ENCODE measurements at places on chromosomes 2 and 18.

DNA sequence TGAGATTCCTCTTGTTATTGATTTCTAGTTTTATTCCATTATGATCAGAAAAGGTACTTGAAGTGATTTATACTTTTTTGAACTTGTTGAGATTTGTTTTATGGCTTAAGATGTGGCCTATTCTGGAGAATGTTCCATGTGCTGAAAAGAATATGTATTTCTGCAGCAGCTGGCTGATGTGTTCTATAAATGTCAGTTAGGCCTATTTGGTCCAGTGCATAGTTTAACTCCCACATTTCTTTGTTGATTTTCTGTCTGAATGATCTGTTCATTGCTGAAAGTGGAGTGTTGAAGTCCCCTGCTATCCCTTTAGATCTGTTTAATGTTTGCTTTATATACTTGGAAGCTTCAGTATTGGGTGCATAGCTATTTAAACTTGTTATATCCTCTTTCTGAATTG is 7.1 kb upstream of the OR6B2 start:
- DNase-seq, result no peak

DNA sequence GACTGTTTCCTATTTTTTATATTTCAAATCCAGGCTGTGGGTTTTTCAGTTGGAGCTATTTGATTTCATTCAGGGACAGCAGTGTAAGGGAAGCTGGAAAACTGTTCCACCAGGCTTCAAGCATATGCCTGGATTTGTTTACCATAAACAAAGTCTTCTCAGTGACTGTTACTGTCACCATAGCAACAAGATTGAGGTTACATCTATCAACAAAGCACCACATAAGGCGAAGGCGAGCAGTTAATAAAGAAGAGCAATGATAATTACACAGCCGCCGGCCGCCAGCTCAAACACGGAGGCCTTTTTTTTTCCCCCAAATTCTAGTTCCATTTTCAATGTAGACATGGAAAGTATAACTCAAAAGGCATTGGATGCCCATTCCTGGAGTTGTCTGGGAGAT is 553.7 kb upstream of the SYT4 start:
- peak; percentile 11 for DNase-seq

DNA sequence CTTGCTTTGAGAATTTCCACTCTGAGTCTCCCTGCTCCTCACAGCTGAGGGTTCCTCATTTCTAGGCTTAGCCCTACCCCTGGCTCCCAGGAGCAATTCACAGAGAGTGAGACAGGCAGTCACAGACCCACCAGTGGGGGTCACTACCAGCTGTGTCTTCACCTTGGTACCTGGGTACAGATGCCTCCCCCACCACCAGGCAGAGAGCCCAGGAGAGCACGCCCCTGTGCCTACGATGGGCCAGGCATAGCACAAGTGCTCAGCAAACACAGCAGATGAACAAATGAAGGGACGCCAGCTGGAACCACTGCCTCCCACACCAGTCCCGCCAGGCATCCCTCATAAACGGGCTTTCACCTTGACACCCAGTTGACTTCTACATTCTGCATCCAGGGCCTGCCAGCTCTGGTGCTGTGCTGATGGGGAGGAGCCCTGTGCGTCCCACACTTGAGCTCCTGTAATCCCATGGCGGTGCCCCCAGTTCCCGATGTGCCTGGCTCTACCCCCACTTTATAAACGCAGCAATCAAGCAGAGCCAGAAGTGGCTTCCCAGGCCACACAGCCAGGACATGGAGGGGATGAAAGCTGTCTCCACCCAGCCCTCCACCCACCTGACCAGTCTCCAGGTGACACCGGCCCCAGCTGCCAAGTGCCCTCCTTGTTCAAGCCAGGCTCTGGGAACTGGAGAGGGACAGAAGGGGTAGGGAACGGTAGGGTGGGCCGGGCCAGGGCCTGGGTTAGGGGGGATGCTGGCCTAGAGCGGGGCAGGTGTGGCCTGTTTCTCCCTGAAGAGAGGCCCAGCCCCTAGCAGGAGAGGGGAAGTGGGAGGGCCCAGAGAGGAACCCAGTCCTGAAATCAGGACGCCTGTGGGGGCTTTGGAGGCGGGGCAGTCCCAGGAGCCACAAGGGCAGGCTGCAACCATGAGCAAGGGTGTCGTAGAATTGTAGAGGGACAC is 42.5 kb downstream of the SCTR start:
- DNase-seq, result no peak

- DNase-seq, result no peak
These were observed 684 bp upstream of the ZCCHC2 start for GRCh38 chr18:62522178-62522503.

- DNase-seq, result no peak
These were observed 118.3 kb upstream of the FAM136A start for GRCh38 chr2:70420143-70420542.

GRCh38 chr2:217599906-217600305 is 402.9 kb downstream of the TNS1 start:
- DNase-seq, result no peak

DNA sequence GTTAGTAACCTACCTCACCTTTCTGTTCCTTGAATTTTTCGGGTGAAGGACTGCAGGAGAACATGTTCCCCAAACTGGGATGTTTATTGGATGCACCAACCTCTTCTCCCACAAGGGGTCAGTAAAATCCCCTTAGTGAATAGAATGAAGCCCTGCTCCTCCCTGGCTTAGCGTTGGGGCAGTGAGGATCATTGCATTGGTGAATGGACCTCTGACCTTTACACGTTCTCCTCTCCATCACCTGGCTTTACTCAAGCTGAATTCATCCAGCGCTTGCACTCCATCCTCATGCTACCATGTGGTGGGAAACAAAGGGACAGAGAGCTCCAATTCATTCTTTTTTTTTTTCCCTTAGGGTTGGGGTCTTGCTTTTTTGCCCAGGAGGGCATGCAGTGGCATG is 157.2 kb downstream of the MIB1 start:
- peak; percentile 62 for DNase-seq

DNA sequence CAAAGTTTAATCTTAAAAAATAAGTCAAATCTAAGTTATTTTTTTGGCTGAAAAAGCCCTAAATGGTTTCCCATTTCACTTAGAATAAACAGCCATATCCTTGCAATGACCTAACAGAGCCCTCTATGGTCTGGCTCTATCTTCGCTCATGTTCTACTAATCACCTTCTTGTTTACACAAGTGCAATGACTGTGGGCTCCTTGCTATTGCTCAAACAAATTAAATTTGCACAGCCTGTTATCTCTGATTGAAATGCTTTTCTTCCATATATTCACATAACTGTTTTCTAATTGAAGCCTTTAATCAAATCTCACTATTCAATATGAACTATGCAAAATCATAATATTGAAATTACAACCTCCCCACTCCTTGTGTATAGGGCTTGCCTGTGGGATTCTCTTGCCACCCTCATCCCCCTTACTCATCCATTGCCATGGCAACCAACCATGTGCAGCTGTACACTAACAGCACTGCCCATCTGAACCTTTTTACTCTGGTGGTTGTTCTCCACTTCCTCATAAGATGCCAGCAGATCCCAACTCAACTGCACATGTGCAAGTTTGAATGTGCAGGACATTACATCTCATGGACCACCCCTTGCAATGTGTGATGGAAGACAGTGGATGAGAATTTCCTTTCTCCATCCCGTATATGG is 1083.2 kb downstream of the SOCS6 start:
- DNase-seq, result no peak

GRCh38 chr18:13804305-13804704 is 19.6 kb upstream of the MC5R start:
- no peak for DNase-seq

DNA sequence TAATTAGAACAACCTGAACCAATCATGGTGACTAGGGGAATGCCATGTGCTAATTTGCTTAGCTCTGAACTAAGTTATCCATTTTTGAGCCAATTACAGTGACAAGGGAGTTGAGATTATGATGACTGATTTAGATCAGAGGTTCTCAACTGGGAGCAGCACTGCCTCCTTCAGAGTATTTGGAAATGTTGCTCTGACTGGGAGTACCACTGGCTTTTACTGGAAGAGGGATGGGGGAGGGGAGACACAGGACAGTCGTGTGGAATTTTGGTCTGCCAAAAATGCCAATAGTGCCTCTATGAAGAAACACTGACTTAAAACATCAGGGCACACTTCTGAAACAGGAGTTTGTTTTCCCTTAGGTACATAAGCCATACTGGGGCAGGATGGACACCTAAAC is 48.1 kb upstream of the VPS54 start:
- DNase-seq, result peak; percentile 22

DNA sequence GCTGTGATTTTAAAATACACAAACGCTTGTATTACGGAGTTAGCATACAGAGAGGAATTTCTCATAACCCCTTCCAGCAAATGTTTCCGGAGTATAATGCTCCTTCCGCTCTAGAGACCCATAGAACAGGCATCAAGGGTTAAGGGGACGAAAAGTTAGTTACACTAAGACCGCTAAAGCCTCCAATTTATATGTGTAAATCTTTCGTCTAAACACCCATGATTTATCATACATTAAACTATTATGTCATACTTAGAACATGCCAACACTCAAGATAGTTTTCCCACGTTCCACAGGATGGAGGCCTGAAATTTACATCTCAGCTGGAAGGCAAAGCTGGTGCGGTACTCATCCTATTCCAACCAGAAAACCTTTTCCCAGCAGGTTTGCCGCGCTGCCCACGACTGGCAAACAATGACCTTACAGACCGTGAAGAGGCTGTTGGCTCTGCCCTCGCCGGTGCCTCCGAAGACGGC is 650 bp downstream of the ORMDL1 start:
- peak; percentile 56 for DNase-seq

DNA sequence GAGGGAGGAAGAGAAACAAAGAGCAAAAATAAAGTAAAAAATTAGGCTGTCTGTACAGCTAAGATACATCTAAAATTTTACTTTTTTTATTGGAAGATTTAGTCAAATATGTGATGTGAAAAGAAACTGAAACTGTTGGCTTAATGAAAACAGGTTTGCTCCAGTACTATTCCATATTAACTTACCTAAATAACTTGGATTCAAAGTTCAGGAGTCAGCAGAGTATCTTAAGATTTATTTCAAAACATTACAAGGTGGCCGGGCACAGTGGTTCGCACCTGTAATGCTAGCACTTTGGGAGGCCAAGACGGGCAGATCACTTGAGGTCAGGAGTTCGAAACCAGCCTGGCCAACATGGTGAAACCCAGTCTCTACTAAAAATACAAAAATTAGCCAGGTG is 197.9 kb downstream of the PDE11A start:
- no peak for DNase-seq

DNA sequence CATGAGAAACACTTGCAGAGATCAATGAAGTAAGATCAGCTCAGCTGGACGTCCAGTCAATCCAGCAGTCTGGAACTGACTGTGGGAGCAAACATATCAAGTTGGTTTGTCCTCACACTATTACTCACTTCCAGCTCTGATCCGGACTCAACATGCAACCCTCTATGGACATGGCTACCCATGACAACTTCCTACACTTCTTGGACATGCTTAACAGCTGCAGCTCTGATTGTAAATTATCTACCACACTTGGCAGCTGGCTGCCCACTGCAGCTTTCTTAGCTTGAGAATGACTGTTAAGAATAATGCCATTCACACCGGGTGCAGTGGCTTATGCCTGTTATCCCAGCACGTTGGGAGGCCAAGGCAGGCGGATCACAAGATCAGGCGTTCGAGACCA is 429.8 kb downstream of the EPHA4 start:
- no peak for DNase-seq

DNA sequence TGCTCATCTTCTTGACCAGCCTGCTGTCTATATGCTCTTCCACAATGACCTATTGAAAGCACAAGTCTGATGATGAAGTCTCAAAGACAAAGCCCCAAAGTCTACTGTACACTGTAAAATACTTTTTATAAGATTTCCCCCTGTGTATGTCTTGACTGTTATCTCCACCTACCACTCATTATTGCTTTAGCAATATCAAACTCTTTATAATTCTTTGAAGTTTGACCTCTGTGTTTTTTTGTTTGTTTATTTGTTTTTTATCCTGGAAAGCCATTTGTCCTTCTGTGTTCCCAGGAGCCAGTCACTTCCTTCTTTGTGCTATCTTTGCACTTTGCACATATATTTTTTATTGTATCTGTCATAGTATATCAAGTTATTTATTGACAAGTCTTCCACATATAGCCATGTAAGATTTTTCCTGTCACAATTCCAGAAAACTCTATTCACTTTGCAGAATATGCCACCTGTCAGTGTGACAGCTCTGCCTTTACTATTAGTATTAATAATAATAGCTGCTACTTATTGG is 66.3 kb downstream of the RND3 start:
- no peak for DNase-seq

GRCh38 chr2:16619576-16620245 is 45.9 kb downstream of the CYRIA start:
- DNase-seq, result no peak

GRCh38 chr2:238241970-238242369 is 2.1 kb upstream of the HES6 start:
- DNase-seq, result no peak

DNA sequence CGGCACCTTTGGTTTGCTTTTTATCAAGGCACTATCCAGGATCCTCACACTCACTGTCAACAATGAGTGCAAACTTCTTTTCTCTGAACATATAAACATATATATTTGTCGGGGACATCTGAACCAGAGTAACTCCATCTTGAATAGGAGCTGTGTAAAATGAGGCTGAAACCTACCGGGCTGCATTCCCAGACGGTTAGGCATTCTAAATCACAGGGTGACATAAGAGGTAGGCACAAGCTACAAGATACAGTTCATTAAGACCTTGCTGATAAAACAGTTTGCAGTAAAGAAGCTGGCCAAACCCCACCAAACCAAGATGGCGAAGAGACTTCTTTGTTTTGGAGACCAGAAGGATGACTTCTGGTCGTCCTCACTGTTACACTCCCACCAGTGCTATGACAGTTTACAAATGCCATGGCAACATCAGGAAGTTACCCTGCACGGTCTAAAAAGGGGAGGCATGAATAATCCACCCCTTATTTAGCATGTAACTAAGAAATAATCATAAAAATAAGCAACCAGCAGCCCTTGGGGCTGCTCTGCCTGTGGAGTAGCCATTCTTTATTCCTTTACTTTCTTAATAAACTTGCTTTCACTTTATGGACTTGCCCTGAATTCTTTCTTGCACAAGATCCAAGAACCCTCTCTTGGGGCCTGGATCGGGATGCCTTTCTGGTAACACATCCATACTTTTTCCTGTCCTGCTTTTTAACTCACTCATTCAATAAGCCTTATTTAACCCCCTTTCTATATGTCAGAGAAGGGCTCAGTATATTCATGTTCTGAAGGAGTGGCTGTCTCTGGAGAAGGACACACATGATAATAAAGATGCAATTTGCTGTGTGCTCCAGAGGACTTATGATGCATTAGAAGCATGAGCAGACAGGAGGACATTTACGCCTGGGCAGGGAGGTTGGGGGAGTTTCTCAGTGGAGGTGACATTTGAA is 65.4 kb downstream of the TACR1 start:
- peak; percentile 48 for DNase-seq

DNA sequence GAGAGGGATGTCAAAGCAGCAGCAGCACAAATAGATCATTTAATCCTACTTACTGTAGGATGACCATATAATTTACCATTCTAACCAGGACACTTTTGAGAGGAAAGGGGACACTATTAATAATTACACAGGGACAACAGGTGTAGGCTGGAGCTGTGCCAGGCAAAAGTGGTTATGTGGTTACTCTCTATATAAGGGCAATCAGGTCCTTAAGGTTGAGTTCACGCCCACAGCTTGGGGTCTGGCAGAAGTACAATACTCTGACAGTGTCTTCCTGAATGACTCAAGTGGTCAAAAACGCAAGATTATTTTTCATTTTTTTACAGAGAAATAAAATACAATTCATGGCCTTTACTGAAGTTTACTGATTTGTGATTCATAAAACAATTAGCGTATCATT is 2.8 kb downstream of the PREPL start:
- peak; percentile 83 for DNase-seq

GRCh38 chr18:23036660-23037201 is 98.6 kb upstream of the CABLES1 start:
- no peak for DNase-seq

- peak; percentile 53 for DNase-seq
These were observed 255.4 kb upstream of the CHAC2 start for GRCh38 chr2:53512071-53512826.

Measured in cardiac fibroblast (primary cell).